ENCODE measurements at places on chromosomes 4 and X.

- no peak for DNase-seq
Observed at GRCh38 chr4:68218044-68218443, 27.4 kb downstream of the TMPRSS11B start.

- no peak for DNase-seq
Observed at GRCh38 chr4:113349430-113349829, 300.0 kb downstream of the ANK2 start.

GRCh38 chrX:48711162-48711928 is 14.8 kb downstream of the SUV39H1 start:
- DNase-seq: no peak

GRCh38 chrX:148270499-148270898 is 229.9 kb upstream of the AFF2 start:
- no peak for DNase-seq

DNA sequence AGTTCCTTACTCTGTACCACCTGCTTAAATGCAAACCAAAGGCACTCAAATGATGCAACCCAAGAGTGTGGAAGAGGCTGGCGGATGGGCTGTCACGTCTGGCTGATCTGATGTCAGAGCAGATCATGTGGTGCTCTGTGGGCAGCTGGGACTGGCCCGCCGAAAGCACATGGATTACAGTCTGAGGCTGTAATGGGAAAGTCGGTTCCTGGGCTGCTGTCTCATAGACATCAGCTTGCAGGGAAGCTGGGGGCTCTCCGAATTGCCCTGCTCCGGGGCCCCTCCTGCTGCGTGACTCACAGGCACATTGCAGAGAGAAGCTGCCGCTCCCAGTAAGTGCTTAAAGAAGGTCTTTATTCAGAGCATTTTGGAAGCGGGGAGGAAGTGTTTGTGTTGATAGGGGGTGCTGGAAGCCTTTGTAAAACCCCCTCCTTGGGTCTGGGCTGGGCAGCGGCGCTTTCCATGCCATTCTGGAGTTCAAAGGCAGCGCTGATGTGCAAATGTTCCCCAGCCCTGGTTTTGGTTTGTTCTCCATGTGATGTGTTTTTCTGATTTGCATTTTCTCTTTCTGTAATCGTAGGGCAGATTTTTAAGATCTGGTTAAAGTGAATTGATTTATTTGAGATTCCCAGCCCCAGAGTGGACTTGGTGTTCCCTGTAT is 181.1 kb downstream of the LARP7 start:
- no peak for DNase-seq

GRCh38 chr4:7062816-7063215 is 5.0 kb downstream of the GRPEL1 start:
- no peak for DNase-seq

GRCh38 chr4:2886622-2887021 is 43.0 kb downstream of the ADD1 start:
- no peak for DNase-seq

DNA sequence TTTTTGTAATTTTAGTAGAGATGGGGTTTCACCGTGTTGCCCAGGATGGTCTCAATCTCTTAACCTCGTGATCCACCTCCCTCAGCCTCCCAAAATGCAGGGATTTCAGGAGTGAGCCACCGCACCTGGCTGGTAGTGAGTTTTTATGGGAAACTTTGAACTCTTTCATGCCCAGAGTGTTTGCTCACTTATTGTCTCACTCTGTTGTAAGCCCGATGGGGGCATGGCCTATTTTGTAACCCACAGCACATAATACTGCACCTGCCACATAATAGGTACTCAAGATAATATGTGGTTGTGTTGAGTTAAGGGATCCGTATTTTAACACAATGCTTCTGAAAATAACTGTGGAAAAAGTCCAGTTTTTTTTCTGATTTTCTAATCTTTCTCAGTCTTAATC is 109.6 kb upstream of the GIMD1 start:
- no peak for DNase-seq

- no peak for DNase-seq
Observed at GRCh38 chr4:33940281-33940680, 2304.0 kb downstream of the ARAP2 start.
